ENCODE measurements at places on chromosomes 12 and 14.

GRCh38 chr12:34398366-34398705, 376.0 kb downstream of the ALG10 start:
- no peak for DNase-seq

DNA sequence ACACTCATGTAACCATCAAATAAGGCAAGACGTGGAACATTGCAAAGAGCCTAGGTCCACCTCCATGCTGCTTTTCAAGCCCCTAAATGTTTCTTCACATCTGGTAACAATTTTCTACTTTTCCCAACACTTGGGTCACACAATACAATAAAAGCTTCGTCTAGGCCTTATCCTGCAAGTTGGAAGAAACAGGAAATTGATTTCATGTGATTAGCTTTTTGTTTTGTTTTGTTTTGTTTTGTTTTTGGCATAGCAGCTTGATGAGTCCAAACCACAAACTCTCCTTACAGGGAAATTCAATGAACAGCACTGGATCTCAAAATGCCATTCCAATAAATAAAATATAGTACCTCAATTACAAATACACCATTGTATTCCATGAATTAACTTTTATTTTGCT, 19.3 kb downstream of the TAS2R50 start:
- no peak for DNase-seq

DNA sequence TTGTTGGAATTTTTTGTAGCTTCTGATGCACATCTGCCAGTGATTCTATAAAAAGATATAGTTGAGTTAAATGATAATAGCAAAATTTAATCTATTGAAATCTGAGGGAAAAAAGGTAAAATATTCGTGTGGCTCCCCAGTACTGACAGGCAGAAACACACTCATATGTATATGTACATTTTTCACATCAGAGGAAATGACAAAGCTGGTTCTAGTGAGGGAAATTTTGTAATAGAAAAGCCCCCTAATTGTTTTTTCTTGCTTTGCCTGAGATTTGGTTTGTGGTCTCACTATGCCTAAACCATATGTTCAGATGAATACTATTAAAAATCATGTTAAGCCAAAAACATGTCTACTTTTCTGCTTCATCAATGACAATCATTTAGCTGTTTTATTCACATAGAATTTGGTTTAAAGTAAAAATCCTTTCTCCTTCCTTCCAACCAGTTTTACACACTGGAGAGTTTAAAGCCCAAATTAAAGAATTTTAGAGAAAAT, 203.5 kb downstream of the ANO6 start:
- no peak for DNase-seq

- no peak for DNase-seq
Observed at GRCh38 chr12:56677680-56678079, 10.4 kb downstream of the PTGES3 start.

DNA sequence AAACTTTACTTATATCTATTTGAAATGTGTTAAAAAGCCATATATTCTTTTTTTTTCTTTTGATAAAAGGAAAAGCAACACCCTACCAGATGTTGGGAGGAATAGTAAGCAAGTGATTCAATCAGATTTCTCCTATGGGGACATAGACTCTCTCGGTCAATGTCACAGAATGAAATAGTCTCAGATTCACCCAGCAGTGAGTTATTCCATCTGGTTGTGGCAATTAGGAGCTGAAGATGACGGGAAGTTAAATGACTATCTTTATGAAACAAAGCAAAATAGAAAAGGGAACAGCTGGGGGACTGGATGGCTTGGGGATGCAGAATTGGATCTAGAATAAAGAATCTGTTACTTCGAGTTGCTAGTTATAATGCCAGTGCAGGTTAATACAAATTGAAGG, 857.0 kb downstream of the NRXN3 start:
- DNase-seq: peak; percentile 7

GRCh38 chr14:93332397-93332852, 411 bp downstream of the BTBD7 start:
- DNase-seq: peak; percentile 73

- no peak for DNase-seq
Observed at GRCh38 chr12:89551747-89552146, 25.9 kb upstream of the POC1B start.

GRCh38 chr12:4011597-4011996, 138.4 kb upstream of the PARP11 start:
- DNase-seq: no peak

- no peak for DNase-seq
Observed at GRCh38 chr12:58358369-58358768, 417.0 kb downstream of the ATP23 start.

DNA sequence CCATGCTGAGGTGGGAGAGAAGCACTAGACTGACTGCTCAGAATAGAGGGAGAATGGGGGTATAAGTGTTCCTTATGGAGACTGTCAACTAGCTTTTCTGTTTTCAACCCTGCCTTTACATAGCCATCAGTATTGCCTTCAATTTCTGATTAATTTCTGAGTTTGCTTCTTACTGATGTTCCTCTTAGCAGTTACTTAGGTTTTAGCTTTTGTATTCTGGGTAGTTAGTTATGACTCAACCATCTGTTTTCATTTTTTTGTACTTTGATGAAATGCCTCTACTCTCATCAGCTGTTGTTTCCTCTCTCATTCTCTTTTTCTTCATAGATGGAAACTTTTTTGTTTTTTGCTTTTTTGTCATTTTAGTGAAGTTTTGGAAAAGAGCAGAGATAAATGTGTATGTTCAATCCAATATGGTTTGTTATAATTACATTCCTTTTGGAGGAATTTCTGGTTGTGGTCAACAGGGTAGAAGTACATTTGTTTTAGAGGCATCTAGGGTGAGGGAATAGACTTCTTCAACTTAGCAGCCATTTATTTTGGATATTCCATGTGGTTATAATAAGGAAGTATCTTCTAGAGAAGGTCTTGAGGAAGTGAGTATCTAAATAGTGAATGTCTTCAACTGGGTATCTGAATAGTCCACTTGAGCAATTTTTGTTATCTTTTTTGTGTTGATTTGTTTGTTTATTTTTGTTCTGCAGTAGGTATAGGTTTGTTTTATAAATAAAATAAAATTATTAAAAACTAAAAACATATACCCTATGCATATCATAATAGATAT, 29.6 kb downstream of the PMCH start:
- no peak for DNase-seq

- DNase-seq: no peak
Observed at GRCh38 chr14:99809859-99810558, 16.8 kb downstream of the EML1 start.

DNA sequence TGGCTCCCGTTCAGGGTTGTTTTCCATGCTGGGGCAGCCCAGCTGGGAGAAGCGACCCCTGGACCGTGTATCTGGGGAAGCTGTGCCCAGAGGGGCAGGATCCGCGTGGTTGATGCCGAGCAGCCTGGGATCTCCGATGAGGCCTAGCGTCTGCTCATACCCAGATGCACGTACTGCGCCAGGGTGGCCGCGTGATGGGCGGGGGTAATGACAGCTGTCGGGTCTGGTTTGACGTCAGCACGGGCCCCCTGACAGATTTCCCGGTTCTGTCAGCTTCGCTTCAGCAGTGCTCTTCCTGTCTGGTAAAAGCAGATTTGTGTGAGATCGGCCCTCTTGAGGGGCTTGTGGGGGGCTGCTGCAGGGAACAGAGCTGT, 147.3 kb downstream of the TSPAN9 start:
- DNase-seq: no peak

- no peak for DNase-seq
Observed at GRCh38 chr12:106941481-106942156, 14.1 kb upstream of the TMEM263 start.

DNA sequence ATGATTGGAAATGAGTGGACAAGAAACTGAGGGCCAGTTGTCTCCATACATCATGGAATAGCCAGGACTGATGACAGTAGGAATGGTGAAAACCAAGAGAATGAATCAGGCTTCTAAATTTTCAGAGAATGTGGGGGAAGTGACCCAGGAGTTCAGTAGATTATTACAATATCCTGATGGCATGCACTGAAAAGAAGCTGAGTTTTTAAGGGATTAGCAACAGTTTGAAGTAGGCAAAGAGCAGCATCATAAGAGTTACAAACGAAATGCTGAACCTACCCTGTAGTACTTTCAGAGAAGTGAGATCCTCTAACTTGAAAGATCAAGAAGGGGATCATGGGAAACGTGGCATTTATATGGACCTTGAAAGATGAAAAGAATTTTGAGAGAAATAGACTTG, 13.2 kb downstream of the SLC2A14 start:
- no peak for DNase-seq

GRCh38 chr12:106246891-106247673, 738 bp downstream of the CKAP4 start:
- peak; percentile 70 for DNase-seq

DNA sequence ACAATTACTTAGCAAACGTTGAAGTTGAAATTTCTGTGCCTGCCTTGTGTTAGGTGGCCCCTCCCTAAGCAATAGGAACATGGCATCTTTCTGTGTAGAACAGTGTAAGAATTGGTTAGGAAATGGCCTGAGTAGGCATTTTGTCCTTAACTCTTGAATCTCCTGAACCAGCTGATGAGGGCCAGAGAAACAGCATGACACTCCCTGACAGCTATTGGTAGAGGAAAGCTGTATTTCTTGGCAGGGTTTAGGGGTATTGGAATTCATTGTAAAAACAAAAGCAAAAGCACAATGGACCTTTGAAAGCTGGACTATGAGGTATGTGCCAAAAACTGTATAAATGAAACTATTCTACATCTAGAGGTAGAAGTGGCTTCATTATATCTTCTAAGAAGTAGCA, 40.6 kb upstream of the LRTM2 start:
- DNase-seq: no peak

- no peak for DNase-seq
Observed at GRCh38 chr14:102601378-102601925, 9.0 kb downstream of the RCOR1 start.

DNA sequence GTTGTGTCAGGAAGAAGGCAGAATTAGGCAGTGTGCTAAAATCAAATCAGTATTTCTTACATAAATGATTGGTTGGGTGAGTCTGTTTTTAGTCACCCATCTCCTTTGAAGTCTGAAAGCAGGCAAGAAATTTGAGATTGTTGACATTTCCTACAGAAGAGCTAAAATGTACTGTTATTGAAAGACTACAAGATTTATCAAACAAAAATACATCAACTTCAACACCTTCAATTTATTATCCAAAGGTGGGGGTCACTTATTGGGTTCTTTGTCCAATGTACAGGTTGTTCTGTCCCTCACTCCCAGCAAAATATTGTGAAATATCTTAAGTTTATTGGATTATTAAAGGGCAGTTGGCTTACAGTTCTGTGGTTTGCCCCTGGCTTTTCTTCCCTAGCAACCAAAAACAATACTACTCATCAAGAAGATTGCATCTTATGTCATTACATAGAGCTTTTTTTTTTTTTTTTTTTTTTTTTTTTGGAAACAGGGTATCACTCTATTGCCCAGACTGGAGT, 20.6 kb upstream of the PKP2 start:
- no peak for DNase-seq

DNA sequence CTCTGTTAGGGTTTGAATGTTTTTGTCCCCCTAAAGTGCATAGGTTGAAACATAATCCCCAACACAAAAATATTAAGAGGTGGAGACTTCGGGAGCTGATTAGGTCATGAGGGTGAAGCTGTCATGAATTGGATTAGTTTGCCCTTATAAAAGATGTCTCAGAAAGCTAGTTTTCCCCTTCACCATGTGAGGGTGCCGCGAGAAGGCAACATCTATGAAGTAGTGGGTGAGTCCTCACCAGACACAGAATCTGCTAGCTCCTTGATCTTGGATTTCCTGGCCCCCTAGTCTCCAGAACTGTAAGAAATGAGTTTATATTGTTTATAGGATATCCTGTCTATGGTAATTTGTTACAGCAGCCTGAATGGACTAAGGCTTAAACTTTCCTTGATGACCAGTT, 301.5 kb upstream of the ATP2B1 start:
- no peak for DNase-seq

GRCh38 chr12:114670291-114670980, 13.5 kb downstream of the TBX3 start:
- no peak for DNase-seq

GRCh38 chr12:56676851-56677580, 11.1 kb downstream of the PTGES3 start:
- no peak for DNase-seq

DNA sequence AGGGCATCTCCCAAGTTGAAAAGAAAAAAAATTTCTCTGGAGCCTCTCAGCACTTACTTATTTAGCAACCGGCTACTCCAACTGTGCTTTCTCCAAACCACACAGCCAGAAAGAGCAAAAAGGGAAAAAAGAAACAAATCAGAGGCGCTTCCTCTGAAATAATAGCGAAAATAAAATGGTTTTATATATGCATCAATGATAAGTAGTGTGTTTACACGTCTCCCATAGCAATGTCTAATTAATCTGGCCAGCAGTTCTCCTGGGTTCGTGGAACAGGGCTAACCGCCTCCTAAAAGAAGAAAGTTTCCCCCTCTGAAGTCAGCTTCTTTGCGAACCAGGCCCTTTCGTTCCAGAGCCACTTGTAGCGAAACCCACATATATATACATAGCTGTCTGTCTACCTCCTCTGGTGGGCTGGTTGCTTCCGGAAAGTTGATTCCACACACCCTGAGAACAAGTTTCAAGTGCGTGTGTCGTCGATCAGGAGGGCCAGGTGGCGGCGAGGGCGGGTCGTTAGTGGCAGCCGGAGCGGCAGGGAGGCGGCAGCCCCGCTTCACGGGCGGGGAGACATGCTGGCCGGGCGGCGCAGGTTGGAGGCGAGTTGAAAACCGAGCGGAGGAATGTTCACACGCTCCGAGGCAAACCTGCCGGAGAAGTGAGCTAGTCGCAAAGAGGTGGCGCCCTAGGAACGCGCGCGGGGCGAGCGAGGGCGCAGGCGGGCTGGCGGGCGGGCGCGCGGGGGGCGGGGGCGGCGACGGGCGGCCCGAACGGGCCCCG, 2.7 kb downstream of the PTHLH start:
- no peak for DNase-seq

GRCh38 chr12:104551-105081, 38.0 kb downstream of the IQSEC3 start:
- no peak for DNase-seq

DNA sequence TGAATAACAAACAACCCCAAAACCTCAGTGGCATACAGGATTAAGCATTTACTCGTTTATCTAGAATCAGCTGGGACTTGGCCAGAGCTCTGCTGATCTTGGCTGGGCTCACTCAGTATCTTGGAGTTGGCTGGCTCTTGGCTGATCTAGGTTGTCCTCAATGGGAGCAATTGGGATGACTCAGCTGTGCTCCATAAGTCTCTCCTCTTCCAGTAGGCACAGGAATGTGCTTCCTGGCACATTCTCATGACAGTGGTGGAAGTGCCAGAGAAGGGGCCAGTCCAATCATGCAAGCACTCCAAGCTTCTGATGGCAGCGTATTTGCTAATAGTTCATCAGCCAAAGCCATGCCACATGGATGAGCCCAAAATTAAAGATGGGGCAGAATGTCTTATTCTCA, 41.7 kb upstream of the ANO4 start:
- DNase-seq: no peak

- no peak for DNase-seq
Observed at GRCh38 chr14:59131938-59132795, 56.3 kb upstream of the DAAM1 start.

GRCh38 chr14:93369713-93370266, 22.8 kb downstream of the COX8C start:
- DNase-seq: peak; percentile 77

- no peak for DNase-seq
Observed at GRCh38 chr12:127987199-127987901, 279.6 kb upstream of the TMEM132C start.
